HFFc6 (cell line): ENCODE measurements at places on chromosomes 6 and 20. TPM values are rescaled to one million over a fixed set of nuclear protein-coding genes. Genes with fewer than 3 reads are reported as not detected.

The KCNK17 gene
- not detected in 3 replicates for total RNA-seq

DNA sequence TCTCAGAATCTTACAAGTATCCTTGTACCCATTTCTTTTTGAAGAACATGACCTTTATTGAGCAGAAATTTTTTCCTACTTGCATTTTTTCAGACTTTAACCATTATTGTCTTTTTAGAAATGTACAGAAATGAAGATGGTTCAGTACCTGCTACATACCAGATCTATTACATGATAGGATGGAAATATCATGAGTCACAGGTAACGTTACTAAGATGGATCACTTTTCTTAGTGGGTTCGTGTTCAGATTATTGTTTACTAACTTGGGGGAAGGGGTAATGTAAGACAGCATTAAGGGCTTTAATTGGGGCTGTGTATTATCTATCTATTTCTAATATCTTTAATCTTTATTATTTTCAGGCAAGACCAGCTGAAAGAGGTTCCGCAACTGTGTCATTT, 31.9 kb downstream of the NDUFAF5 start:
- DNase-seq: no peak

DNA sequence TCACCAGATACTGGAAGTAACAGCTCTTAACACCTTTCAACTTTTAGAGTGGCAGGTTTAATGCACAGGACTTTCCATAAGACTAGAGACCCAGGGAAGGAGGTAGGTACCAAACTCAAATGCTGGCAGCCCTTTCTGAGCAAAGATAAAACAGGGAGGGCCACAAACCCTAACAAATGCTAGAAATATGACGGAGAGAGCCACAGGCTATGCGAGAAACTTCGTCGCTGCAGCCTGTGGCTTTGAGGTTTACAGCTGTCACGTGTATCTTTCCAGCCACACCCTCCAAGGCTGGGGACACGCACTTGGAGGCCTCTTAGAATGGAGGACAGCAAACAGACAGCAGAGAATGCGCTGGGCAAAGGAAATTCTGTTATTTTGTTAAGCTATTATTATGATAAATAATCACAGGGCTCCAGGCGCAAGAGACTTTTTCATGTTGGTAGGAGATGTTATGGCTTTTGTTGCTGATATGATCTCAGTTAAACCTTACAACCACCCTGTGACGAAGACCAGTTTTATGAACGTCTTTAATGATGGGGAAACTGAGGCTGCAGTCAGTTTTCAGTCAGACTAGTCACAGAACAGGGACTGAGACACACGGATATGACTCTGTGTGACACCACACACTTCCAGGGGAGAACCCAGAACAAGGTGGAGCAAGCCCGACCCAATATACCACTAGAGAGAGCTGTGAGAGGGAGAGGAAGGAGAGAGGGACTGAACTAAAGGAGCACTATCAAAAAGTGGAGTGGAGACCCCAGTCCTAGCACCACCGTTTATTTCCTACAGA, 2.0 kb downstream of the TRAM2 start:
- peak; percentile 73 for DNase-seq

The PPP1R16B gene
- not detected in 3 replicates for total RNA-seq

The SLC35D3 gene
- not detected in 3 replicates for total RNA-seq

DNA sequence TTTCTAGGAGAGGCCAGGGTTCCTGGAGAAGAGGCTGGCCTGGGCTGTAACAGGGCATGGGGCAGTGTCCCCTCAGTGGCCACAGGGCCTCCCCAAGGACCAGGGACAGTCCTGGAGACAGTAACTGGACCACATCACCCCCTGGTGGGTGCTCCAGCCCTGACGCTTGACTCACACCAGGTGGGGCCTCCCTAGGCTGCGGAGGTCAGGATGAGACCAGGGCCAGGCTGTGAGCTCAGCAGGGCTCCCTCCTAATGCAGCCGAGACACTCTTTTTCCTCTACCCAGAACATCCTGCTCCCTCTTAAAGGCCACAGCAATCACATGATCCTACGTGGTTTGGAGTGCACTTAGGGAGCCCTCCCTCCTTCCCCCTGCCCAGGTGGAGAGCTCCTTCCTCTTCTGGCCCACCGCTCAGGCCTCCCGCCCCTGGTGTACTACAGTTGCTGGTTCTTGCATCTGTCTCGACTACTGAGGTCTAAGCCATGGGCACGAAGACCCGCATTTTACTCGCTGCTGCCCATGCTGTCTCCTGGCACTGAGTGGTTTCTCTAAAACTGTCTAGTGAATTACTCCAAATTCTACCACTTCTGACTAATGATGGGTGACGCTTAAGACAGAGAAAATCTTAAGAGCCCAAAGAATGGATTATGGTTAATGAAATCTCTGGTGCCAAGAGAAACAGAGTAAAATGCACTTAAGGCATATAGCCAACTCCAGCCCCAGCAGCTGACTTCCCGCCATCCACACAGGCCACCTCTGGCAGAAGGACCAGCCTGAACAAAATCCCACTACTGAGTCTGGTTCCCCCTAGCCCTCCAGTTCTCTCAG, 166.1 kb upstream of the CST7 start:
- DNase-seq: no peak

DNA sequence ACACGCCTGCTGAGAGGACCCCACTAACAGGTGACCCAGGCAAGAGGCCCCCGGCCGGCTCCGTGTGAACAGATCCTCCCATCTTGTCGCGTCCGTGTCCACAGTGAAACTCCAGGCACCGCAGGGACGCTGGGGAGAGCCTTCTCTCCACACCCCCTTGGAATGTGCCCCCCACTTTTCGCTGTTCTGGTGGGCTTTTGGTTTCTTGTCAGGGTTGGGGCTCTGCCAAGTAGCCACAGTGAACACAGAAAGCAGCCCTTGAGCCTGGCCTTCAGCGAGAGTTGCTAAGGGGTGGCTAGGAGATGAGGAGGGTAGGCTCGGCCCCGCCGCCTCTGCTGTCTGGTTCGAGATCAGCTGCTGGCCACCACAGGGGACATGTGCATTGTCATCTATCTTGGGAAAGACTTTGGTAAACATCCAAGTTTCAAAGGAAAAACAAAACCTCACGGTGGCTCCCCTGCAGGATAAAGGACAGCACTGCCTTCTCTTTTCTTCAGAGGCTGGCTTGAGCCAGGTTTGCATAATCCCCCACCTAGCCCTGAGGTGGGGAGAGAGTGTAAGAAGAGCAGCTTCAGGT, 22.7 kb downstream of the SYNDIG1 start:
- no peak for DNase-seq

DNA sequence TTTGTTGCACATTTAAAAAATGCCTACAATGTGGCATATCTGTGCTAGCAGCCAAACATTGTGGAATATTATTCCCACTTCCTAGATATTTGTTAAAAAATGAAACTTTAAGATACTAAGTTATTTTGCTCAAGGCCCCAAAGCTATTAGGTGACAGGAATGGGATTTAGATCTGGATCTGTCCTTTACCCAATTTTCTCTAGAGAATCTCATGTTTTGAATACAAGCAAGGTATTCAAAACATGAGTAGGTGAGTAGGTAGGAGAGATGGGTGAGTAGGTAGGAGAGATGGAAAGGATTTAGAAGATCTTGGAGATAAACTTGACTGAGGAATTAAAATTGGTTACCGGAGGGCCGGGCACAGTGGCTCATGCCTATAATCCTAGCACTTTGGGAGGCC, 61.2 kb upstream of the AKIRIN2 start:
- DNase-seq: no peak

The RIPPLY2 gene
- not detected in 3 replicates for total RNA-seq

The IL17F gene
- not detected in 3 replicates for total RNA-seq

- DNase-seq: no peak
Measured at GRCh38 chr20:24951536-24952083, 2.5 kb downstream of the CST7 start.

DNA sequence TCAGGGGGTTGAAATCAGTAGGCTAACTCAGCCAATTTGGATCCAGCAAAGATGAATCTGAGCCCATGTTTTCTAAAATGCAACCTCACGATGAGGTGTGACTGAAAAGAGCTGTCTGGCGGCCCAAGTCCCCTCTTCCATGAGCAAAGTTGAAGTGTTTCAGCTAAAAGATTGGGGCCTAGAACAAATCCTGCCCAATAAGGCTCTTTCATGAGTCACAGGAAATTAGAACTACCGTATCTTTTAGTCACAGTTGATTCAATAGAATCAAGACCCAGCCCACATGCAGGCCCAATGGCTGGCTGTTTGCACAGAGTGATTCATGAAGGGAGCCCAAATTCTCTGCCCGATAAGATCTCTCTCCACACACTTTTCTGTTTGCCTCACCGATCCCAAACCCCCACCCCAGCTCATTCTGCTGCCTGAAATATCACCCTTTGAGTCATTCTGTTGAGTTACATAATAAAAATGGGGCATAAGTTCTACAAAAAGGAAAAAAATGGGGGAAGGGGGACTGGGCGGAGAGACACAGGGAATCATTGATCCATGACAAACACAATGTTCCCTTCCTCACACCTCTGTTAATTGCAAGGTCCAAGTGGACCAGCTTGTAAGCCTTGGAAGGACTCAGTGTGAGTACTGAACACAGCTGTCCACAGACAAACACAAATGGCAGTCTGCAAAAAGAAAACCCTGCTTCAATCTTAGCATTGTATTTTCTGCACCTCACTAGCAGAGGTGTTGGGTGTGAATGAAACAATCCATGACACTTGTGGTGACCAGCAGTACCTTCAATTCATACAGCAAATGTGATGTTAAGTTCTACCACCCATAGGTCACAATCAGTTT, 13.8 kb downstream of the FOXQ1 start:
- peak; percentile 98 for DNase-seq

The KCNB1 gene
- 0.22 to 0.24 TPM in 2 of 3 replicates, not detected in the other for total RNA-seq

The SALL4 gene
- total RNA-seq: 0.40 and 0.63 TPM in 2 replicates

The TFAP2C gene
- total RNA-seq: 1.8 to 4.5 TPM (median 3.3 TPM) in 3 replicates

The EGFL8 gene
- total RNA-seq: 3.2 to 4.4 TPM (median 4.3 TPM) in 3 replicates

DNA sequence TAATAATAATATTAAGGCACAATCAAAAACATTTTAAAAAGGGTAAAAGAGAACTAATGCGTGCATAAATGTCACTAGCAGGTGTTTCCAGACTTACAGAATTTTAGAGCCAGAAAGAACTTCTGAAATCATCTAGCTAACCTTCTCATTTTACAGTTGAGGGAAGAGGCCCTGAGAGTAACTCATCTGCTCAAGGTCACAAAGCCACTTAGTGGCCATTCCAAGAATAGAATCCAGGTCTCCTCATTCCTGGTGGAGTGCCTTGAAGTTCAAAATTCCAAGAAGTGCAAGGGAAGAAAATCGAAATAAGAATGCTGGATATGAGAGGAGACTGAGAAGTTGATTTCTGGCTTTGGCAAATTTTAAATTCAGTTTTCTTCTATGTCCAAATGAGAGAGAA, 3.2 kb upstream of the KIAA0408 start:
- no peak for DNase-seq

DNA sequence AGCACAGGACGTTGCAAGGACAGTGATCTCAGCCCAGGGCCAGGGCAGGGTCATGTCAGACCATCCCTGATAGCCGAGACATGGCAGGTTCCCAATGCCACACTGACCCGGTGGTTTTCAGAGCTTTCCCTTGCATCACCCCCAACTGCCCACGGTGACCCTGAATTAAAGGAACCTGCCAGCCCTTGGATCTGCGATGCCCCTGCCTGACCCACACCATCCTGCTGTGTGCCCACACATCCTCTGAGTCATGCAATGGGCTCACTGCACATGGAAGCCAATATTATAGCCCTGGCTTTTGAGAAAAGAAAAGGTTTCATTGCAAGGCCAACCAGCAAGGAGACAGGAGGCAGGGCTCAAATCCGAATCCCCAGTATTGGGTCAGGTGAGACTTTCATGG, 132.6 kb upstream of the CST7 start:
- DNase-seq: no peak

The WFDC5 gene
- total RNA-seq: not detected in 3 replicates

DNA sequence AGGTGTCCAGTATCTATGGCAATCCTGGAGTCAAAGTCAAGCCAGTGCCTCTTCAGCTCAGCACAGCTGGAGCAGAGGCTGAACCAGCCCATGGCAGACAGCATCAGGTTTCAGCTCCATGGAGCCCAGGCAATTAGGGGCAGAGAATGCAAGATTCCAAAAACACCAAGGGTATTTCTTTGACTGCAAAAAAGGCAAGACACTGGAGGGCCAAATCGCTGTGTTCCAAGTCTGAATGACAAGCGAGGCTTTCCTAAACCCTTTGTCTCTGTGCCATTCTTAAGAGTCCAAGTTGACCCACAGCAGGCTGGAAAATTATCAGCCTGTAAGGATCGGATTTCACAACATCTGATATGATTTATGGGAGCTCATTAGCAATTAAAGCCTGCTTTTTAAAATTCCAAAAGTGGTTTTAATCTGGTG, 49.7 kb upstream of the TGM3 start:
- no peak for DNase-seq

The TRDN gene
- total RNA-seq: not detected in 3 replicates

DNA sequence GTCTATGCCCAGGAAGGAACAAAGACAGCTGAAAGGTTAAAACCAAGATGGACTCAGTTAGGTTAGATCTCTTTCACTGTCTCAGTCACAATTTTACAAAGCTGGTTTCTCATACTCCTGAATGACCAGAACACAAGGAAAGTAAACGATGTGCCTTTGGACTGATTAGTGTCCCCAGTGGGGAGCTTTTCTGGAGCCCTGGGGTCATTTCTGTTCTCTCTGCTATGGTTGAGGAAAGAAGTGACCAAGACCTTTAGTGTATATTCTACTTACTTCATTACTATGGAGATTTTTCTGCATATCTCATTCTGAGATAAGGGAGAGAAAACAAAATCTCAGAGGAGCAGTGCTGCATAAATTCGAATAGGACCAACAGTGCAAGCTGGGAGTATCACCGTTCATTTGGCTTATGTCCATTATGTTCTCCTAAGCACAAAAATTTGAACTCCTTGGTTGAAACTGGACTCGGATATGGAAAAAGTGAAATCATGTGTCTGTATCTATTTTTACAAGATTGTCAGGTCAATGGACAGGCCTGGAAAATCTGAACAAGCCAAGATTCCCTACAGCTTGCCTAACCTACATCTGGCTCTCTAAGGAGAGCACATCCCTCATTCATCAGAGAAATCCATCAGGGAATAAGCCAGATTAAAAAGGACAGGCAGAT, 34.4 kb upstream of the ENPP1 start:
- no peak for DNase-seq

The HLA-DPB1 gene
- 2.1 to 4.8 TPM (median 4.6 TPM) in 3 replicates for total RNA-seq

The NEURL2 gene
- total RNA-seq: 1.9 to 2.6 TPM (median 2.3 TPM) in 3 replicates

GRCh38 chr6:159608961-159609651, 83.9 kb downstream of the SOD2 start:
- peak; percentile 51 for DNase-seq

GRCh38 chr6:167141667-167142432, 15.9 kb downstream of the GPR31 start:
- DNase-seq: no peak

The CEP57L1 gene
- 16.4 to 22.4 TPM (median 22.0 TPM) in 3 replicates for total RNA-seq

The BPI gene
- total RNA-seq: not detected in 2 replicates

The RAB23 gene
- 20.8 to 30.0 TPM (median 24.0 TPM) in 3 replicates for total RNA-seq

DNA sequence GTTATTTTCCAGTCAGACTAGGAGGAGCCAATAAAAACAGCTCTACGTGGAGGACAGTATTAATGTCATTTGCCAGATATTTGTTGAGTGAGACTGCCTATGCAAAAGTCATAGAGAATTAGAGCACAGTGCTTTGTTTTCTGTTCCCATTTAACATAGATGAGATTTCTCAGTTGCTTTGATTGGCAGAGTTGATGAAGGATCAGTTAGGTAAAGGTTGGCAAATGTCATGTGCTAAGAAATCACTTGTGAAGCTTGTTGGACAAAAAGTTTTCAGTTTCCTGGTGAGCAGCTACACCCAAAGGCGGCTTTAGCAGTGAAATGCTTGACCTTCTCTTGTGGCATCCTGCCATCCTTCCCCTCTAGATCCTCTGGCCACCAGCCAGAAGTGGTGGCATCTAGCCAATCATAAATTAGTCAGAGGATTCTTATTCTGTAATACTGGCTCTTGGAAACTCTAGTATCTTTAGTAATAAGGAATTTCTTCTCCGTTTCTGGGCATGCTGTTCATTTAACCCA, 37.0 kb downstream of the BCKDHB start:
- peak; percentile 86 for DNase-seq

GRCh38 chr6:104705095-104705707, 154.5 kb downstream of the HACE1 start:
- DNase-seq: no peak

The RBPJL gene
- not detected in 3 replicates for total RNA-seq
